Testis (tissue), 5 donors: ENCODE measurements at places on chromosomes 13 and 19. TPM values are rescaled to one million over a fixed set of nuclear protein-coding genes. Genes with fewer than 3 reads are reported as not detected.

The FZR1 gene
- 91.2 TPM for total RNA-seq

The ERVV-1 gene
- total RNA-seq, result 0.12 TPM

The C19orf53 gene
- total RNA-seq, result 114 TPM

The STARD13 gene
- total RNA-seq, result 33.7 TPM

The RNF17 gene
- total RNA-seq, result 52.8 TPM

- H3K27me3 ChIP-seq, result no peaks in the 10 kb centered on the region
- no peak overlapping the region for H3K4me3 ChIP-seq
- DNase-seq, result no peak
- H3K4me1 ChIP-seq, result no peaks in the 10 kb centered on the region
Observed at GRCh38 chr19:52889931-52890330, 7.5 kb downstream of the ZNF320 start.

DNA sequence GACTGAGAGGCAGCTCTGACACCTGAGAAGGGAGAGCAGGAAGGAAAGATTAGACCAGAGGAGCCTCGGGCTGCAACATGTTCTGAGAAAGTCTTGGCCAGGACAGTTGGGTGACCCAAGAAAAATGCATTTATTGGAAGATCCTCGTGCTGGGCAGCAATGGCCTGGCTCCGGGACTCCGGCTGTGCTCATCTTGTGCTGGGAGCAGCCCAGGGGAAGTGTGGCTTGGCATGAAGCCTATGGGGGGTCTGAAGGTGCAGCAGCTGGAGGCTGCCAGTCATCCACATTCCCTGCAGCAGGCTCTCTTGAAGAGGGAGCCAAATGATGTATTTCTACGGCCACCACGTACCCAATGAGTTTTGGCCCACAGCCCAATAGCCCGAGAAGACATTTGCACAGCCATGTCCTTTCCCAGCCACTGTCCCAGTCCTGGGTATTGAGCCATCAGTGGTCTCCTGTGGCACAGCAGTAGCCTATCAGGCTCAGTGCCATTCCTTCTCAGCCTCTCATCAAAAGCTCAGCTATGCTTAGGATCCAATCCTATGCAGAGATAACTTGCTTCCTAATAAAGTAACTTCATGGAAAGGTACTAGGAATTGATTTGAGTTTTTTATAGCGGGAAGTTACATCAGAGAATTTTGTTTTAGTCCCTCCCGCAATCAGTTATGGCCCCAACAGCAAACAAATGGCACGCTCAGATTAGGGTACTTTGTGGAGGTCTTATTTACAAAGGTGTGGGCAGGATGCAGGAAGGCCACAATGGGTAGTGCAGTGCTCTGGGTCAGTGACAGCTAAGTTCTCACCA is 76.0 kb upstream of the MEDAG start:
- no peaks in the 10 kb centered on the region for H3K36me3 ChIP-seq
- peaks cover 16% of the 10 kb centered on the region for H3K4me1 ChIP-seq
- no peak overlapping the region for H3K27ac ChIP-seq
- no peaks in the 10 kb centered on the region for H3K27me3 ChIP-seq

DNA sequence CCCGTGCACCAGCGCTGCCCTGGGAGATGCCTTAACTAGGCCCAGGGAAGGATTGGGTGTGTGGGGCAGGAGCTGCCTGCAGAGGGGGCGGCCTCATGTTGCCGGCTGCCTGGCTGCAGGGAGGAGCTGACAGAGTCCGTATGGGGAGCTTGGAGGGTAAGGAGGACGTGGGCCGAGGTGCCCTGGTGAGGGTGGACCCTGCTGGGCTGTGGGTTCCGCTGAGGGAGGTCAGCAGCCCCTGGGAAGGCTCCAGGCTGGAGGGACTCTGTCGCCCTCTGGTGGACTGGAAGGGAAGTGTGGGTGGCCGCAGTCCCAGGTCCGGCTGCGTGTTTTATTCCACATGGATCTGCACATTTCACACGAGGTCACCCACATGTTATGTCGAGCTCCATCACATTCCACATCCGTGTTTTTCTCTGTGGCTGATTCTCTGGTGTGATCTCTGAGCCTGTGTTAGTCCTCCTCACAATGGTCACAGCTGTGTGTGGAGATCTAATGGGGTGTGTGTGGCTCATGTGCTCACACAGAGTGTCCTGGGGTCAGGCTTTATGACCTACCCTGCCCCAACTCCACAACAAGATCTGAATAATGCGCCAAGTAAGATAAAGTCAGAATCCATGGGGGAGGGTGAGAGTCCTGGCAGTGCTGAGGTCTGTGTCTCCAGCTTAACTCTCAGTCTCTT is 1.8 kb upstream of the CEACAM8 start:
- H3K36me3 ChIP-seq, result no peaks in the 10 kb centered on the region
- no peaks in the 10 kb centered on the region for H3K27me3 ChIP-seq
- no peak overlapping the region for H3K4me3 ChIP-seq
- DNase-seq, result peak; percentile 55
- H3K27ac ChIP-seq, result no peak overlapping the region
- H3K4me1 ChIP-seq, result no peaks in the 10 kb centered on the region

GRCh38 chr19:41796362-41796761 is at the start of gene CEACAM3:
Gene CEACAM3, plus strand, starts transcription at chr19:41796587. Its CDS starts 91 bp downstream, at chr19:41796678.
- H3K27me3 ChIP-seq, result no peaks in the 10 kb centered on the region
- H3K4me3 ChIP-seq, result no peak within 1 kb of the TSS
- H3K27ac ChIP-seq, result no peak within 1 kb of the TSS
- H3K36me3 ChIP-seq, result no peaks in the 10 kb centered on the region
- DNase-seq, result no peak
- no peaks in the 10 kb centered on the region for H3K4me1 ChIP-seq

- no peaks in the 10 kb centered on the region for H3K36me3 ChIP-seq
- H3K27me3 ChIP-seq, result no peaks in the 10 kb centered on the region
- H3K4me3 ChIP-seq, result peak within 1 kb of the TSS; percentile 88
- no peak for DNase-seq
- peak within 1 kb of the TSS; percentile 85 for H3K27ac ChIP-seq
Observed at GRCh38 chr13:67229481-67230403, at the start of gene PCDH9. Gene PCDH9, minus strand, starts transcription at chr13:67230336. Its CDS starts 1,896 bp downstream, at chr13:67228440.
